ENCODE measurements at places on chromosomes 13 and 19.

GRCh38 chr13:109989686-109990085 lies 203.3 kb upstream of the IRS2 start:
- no peak for DNase-seq

DNA sequence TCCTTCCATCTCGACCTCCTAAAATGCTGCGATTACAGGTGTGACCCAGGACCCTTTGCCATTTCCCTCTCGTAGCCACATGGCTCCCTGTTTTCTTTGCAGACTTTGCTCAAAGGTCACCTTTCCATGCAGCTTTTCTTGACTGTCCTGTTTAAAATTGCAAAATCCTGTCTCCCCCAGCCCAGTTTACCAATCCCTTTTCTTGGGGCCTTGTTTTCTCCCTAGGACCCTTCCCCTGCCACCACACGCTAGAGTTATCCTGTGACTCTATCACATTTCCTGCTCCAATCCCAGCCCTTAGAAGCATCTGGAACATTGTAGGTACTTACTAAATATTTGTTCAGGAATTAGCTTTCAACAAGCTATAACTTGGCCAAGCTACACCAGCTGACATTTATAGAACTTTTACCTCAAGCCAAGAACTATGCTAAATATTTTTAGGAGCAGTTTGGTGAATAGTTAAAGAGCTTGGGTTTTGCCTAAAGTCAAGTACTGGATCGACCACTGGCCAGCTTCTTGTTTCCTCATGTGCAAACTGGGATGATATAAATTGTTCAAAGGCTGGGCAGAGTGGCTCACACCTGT lies 9.1 kb upstream of the SERTAD3 start:
- DNase-seq = no peak

- DNase-seq = no peak
Observed at GRCh38 chr13:71218960-71219359, 648.0 kb downstream of the DACH1 start.

DNA sequence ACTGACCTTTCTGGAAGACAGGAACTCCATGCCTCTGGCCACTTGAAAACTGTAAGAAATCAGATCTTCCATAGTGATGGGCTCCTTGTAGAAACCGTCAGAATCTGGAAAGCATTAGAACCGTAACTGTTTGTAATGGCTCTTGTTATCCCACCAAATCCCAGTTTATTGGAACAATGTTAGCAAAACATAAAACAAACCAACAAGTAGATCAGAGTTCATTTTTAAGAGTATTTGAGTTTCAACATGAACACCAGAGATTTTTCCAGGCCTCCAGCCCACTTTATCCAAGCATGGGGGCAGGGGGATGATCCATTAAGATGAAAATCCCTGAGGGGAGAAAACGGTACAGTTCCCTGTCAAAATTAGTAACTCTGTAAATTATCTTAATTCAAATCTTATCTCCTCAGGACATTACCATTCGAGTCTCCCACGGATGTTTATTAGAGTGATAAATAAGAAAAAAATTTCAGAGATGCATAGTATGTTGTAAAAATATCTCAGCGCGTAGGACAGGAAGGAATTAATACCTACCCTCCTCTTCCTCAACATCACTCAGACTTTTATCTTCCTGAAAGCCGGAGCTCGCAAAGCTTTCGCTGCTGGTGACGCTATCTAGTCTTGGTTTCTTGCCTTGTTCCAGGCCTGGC lies 172.5 kb downstream of the FLT1 start:
- DNase-seq = no peak

DNA sequence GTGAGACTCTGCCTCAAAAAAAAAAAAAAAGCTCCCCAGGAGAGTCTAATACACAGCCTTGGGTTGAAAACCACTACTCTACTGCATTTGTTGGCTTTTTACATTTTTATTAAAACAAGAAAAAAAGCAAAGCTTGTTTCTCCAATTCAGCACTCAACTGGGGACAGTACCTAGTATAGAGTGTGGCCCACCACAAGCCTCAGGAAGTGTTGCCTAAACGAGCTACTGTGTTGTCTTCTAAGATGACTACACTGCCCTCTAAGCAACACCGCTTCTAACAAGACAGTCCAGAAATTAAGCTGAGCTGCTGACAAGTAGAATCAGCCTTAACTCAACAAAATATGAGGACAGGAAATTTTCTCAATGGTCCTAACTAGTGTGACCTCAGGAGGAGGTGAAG lies 522.2 kb downstream of the FGF9 start:
- DNase-seq = no peak
